ENCODE measurements at places on chromosomes 16 and 17. TPM values are rescaled to one million over a fixed set of nuclear protein-coding genes. Genes with fewer than 3 reads are reported as not detected.

The GRB7 gene
- total RNA-seq, result 1.5 TPM

The PRR35 gene
- total RNA-seq, result not detected

The TRAP1 gene
- 118 TPM for total RNA-seq

The ZPBP2 gene
- total RNA-seq, result 3.9 TPM

The TAC4 gene
- total RNA-seq, result not detected

The ITGB4 gene
- 0.19 TPM for total RNA-seq

The ADGRG3 gene
- total RNA-seq, result not detected

The CYBA gene
- 395 TPM for total RNA-seq

The ADAM11 gene
- total RNA-seq, result 1.3 TPM

DNA sequence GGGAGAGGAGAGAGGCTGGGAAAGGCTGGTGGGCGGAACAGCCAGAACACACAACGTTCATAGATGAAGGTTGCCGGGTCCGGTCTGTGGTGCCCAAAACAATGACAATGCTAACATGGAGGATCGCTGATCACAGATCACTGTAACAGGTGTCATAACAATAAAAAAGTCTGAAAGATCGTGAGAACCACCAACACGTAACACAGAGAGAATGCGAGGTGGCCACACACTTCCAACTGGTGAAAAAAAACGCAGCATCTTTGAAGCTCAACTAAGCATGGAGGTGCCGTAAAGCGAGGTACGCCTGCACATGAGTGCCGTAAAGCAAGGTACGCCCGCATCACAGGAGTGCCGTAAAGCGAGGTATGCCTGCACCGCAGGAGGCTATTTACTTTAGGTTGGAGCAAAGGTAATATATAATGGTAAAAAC is 42.3 kb downstream of the ABR start:
- DNase-seq, result no peak

GRCh38 chr16:30041841-30042240 is 10.8 kb upstream of the TLCD3B start:
- DNase-seq, result peak; percentile 72

DNA sequence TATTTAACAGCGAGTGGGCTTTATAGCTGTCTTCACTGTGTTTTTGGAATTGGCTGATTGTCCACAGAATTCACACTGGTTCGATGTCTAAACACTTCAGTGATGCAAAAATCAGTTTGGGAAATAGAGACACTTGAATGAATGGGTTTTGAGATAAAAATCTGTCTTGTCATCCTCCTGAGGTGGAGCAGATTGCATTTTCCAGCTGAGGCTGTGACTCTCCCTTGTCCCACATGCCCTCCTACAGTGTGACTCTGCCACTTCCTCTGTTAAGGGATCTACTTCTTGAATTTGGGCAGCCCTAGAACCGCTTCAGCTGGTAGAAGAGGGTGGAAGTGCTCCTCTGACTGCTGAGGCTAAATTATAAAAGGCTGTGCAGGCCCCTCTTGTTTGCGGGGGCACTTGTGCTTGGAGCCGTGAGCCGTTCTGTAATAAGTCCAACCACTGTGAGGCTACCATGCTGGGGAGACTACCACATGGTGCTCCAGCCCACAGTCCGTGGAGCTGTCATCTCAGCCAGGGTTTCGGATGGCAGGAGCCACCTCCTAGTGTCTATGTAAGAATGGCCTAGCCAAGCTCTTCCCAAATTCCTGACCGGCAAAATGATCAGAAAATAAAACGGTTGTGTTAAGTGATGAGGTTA is 175.9 kb downstream of the SPECC1 start:
- DNase-seq, result no peak

DNA sequence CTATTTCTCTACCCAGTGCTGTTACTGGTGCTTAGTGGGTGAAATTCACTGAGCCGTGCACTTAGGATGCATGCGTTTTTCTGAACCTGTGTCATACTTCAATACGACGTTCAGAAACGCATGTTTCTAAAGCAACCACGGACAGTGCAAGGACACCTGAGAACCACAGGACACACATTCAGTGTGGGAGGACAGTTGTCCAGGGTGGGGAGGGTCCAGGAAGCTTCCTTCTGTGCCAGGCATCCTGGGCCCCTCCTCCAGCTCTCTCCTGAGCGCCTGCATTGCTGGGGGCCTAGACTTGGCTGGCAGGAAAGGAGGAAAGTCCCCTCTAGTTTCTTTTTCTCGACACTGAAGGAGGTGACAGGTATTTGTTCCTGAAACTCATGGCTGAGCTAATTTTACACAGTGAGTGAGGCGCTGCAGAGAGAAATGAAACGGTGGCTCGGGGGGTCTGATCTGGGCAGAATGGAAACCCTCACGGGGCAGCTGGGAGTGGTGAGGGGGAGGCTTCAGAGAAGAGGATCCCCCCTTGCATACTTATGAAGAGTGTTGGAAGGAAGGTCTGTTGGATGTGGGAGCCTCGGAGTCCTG is 89.9 kb downstream of the IRF8 start:
- DNase-seq, result no peak

DNA sequence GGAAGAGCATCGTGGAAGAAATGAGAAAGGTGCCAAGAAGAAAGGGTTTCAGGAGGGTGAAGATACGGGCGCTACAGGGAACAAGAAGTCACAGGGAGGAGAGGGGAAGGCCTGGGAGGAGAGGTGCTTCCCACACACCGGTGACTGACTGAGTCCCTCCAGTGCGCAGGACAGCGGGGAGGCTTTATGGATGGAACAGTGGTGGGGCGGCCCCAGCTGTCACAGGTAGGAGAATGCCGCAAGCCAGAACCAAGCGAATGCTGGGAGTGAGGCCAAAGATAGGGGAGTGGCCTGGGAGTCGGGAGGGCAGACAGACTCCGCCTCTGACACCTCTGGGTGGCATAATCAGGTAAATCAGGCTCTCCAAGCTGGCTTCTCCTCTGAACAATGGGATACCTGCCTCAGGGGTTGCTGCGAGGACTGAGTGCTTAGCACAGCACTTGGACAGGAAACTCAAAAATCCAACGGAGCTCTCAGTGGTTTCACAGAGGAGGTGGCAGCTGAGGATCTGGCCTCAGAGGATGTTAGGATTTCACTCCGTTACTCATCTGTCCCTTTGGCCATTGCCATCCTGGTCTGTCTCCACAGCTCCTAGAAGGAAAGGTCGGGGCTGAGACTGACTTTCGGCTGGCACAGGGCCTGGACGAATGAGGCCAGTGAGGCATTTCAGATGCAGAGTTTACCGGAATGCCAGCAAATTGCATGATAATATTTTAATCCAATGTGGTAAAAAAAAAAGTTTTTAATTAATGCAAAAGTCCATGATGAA is 717 bp upstream of the CNP start:
- peak; percentile 82 for DNase-seq

DNA sequence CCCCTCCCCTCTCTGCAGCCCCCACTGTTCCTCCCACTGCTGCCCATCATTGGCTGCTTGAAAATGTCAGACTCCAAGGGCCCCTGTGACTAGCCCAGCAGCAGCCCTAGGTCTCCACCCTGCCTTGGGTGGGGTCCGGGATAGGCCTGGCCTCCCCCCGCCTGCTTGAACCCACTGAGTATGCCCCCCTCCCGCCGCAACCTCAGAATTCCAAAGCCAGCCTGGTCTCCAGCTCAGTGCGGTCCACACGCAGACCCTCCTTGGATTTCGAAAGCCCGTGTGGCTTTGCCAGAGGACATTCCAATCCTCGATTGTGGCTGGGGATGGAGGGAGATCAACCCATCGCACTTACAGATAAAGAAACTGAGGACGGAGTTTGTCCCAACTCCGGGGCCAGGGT is 6.4 kb downstream of the DPEP1 start:
- no peak for DNase-seq

DNA sequence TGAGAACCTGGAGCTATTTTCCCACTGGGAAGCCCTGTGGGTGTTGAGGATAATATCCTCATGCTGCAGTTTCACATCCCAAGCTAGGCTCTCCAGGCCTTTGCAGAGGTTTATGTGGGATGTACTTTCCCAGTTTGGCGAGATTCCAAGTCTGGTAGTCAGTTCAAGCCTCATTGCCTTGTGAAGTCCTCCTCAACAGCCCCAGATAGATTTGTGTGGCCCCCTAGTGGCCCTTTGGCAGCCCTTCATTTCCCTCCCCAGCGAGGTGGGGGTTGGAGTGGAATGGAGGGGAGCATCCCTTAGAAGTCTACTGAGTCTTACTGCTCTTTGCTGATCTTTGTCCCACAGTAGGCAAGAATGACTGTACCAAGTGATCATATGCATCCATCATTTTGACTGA is 137.9 kb downstream of the CDH11 start:
- DNase-seq, result peak; percentile 82

DNA sequence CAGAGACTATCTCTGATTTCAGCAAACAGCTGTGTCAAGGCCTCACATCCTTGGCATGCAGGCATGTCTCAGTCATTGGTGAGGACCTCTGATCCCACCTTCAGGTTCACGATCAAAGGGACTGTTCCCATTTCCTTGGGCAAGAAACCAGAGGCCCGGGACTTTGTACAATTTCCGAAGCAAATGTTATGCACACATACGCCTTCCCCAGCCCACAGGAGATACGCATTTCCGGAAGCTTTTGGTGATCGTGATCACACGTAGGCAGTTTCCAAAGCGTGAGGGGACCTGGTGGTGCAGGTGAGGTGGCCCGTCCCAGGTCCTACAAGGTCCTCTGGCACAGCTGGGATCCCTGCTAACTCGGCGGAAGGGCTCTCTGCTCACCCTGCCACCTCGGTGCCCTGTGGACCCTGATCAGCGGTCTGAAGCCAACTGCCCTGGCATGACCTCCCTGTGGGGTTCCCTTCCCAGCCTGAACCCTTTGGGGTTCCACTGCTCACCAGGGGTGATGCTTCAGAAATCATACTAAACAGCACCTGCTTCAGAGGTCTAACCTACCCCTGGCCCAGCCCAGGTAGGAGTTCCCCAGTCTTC is 28.8 kb upstream of the KLHDC4 start:
- DNase-seq, result no peak

DNA sequence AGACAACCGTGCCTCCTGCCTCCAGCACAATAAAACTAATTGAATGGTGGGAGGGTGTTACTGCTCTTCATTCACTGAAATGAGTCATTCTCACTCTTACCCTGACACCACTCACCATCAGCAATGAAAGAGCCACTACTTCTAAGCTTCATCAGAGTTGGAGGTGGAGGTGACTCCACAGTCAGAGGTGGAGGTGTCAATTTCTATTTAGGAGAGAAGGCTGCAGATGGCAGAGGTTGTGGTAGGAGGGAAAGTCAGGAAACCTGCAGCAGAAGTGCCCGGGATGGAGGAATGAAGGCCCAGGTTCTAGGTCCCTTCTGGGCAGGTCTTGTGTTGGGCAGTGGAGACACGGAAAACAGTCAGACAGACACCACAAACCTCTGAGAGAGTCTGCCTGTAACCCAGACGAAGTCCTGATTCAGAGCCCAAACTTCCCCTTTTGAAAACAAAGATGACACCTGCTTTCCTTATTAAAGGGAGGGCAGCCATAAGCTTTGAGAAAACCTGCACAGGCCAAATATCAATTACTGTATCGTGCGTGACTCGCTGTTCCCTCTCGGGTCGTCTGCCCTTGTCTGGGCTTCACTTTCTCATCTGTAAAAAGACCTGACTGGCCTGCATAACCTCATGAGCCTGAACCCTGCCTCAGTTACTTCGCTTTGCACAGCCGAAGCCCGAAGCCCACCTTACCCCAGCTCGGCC is 668 bp downstream of the ATPAF2 start:
- DNase-seq, result peak; percentile 86

- DNase-seq, result no peak
Measured at GRCh38 chr17:15281909-15282308, 16.8 kb upstream of the PMP22 start.
